ENCODE measurements at places on chromosomes 4 and X.

- no peak for DNase-seq
Measured at GRCh38 chr4:7506119-7506518, 71.4 kb upstream of the PSAPL1 start.

DNA sequence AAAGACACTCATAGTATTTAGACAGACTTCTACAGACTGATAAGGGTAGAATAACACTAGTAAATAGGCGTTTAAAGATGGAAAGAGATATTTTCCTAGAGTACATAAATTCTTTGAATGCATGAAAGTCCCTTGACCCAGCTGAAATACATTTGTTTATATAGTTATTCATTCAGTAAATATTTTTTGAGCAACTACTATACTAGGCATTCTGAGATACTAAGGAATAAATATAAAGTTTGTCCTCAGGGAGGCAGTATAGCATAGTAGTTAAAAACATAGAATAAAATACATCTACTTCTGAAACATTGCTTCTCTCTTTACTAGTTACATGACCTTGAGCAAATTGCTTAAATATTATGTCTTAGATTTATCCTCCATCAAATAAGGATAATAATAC, 27.4 kb downstream of the HMGN5 start:
- DNase-seq = peak; percentile 0

- no peak for DNase-seq
Measured at GRCh38 chr4:176805155-176805554, 12.4 kb upstream of the VEGFC start.

- no peak for DNase-seq
Measured at GRCh38 chrX:15750611-15751154, 12.6 kb downstream of the CA5B start.

- peak; percentile 86 for DNase-seq
Measured at GRCh38 chr4:165440415-165441158, 61.8 kb downstream of the CPE start.

DNA sequence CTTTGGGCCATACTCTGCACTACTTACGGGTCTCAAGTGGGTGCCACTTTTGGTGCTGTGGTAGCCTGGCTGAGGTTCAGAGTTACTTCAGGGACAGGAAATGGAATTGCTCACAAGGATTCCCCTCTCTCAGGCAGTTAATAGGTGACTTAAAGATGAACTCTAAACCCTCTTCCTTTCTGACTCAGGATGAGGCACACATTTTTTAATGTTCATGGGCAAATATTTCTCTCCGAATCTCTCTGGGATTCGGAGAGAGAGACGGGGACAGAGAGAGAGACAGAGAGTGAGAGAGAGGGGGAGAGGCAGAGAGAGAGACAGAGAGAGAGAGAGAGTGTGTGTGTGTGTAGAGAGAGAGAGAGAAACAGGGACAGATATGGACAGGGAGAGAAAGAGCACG, 79.8 kb downstream of the NYX start:
- no peak for DNase-seq

GRCh38 chrX:119647552-119648420, 41.6 kb upstream of the NKRF start:
- no peak for DNase-seq

DNA sequence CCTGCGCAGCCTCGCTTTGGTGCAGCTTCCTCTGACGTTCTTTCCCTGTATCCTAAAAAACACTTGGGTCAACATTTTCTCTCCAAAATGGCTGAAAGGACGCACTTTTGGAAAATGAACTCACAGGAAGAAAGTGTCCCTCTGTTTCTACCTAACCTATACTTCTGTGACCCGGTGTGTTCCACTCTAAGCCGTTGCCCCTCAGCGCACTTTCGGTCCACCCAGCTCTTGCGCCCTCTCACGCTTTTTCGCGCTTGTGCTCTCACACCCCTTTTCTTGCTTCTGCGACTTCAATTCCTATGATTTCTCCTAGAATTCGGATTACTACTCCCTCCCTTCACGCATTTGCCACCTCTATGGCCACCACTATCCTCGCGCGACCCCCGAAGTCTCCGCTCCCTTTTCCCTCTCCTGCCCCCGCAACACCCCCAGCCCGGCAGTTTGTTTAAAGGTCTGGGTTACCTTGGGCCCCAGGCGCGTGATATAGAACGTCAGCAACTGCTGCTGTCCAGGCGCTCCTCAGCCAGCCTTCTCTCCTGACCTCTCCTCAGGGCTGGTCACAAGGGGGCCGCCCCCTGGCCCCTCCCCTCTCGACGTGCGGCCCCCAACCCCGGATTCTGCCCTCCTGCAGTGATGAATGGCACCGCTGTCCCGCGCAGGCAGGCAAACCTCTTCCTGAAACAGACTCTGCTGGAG, at the start of gene USP51:
Gene USP51 (minus strand): TSS at position 535 of the 696 bp plus-strand sequence. CDS start 909 bp downstream, outside the sequence.
- DNase-seq = peak; percentile 60

DNA sequence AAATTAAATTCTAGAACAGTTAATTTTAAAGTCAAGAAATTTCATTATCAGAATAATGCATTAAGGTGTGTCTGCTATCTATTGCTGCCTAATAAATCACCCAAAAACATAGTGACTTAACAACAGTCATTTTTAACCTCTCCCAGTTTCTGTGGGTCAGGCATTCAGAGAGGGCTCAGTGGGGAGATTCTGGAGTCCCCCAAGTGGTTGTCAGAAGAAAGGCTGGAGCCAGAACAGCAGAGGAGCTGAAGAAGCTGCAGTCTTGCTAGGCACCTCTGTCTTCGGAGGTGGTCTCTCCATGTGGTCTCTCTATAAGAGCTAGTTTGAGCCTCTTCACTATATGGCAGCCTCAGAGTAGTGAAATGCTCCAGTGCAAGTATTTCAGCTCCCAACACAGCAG, 9.3 kb upstream of the HOPX start:
- no peak for DNase-seq

- DNase-seq = peak; percentile 73
Measured at GRCh38 chr4:158811704-158812103, 42.9 kb downstream of the FNIP2 start.

GRCh38 chrX:9163214-9163709, 129.3 kb upstream of the FAM9B start:
- DNase-seq = peak; percentile 35
